ENCODE measurements at places on chromosomes 7 and 10.

- DNase-seq, result no peak
These were observed 282.1 kb upstream of the ZNF32 start for GRCh38 chr10:43930777-43931176.

- no peak for DNase-seq
These were observed 11.6 kb downstream of the GCK start for GRCh38 chr7:44177570-44178131.

DNA sequence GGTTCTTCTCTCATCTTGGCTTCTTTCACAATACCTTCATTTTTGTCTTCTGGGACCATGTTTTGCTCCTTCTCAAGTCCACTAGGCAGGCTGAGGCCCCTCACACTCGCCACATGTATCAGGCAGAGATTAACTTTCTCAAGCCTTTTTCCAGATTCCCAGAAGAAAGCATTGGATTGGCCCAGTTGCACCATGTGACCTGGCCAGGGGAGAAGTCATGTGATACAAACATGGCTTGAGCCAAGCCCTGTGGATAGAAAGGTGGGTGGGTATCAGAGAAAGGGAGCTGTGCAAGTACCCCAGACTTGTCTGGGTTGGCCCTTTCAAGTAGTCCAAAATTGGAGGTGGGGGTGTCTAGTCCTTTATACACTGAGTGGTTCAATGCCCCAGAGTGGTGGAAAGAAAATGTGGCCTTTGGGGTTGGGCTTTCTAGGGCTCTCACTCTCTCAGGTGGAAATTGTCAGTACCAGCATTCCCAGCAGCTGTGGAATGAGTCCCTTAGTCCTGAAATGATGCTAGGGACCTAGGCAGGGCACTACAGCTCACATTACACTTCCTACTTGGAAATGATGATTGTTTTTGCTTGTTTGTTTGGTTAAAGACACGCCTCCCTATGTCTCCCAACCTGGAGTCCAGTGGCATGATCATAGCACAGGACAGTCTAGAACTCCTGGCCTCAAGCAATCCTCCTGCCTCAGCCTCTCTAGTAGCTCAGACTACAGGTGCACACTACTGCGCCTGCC is 36.9 kb upstream of the C10orf67 start:
- DNase-seq, result no peak

- no peak for DNase-seq
These were observed 30.7 kb upstream of the TTYH3 start for GRCh38 chr7:2601065-2601464.

DNA sequence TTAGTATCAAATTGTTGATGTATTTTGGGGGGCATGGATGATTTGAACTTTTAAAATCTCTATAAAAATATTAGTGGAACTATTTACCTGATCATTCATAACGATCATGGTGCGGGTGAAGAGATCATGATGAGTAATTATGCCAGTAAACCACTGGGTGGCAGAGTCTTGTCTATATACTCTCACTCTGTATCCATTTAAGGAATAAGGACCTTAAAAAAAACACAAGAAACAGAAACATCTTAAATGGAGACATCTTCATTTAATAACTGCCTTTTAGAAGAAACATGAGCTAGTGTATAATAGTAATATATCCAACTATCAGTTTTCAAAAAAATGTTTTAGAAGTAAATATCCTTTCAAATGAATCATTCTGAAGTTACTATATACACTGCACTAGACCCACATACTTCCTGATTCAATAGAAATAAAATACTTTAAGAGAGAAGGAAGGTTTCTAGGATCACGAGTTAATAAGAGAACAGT is 84.0 kb downstream of the NRBF2 start:
- DNase-seq, result peak; percentile 39

DNA sequence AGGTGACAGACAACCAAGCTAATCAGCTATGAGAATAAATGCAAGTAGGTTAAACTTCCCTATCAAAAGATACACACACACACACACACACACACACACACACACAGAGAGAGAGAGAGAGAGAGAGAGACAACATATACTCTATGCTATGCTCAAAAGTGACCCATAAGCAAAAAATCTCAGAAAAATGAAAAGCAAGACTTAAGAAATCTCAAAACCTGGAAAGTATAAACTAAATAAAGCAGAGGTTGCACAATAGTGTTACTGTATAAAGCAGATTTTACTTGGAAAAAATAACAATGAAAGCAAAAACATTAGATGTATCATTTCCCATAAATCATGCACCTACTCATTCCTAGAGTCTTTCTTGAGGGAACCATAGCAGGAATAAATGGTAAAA is 221.5 kb downstream of the INHBA start:
- DNase-seq, result no peak

- no peak for DNase-seq
These were observed 6.0 kb downstream of the AKR1B10 start for GRCh38 chr7:134533288-134533771.

DNA sequence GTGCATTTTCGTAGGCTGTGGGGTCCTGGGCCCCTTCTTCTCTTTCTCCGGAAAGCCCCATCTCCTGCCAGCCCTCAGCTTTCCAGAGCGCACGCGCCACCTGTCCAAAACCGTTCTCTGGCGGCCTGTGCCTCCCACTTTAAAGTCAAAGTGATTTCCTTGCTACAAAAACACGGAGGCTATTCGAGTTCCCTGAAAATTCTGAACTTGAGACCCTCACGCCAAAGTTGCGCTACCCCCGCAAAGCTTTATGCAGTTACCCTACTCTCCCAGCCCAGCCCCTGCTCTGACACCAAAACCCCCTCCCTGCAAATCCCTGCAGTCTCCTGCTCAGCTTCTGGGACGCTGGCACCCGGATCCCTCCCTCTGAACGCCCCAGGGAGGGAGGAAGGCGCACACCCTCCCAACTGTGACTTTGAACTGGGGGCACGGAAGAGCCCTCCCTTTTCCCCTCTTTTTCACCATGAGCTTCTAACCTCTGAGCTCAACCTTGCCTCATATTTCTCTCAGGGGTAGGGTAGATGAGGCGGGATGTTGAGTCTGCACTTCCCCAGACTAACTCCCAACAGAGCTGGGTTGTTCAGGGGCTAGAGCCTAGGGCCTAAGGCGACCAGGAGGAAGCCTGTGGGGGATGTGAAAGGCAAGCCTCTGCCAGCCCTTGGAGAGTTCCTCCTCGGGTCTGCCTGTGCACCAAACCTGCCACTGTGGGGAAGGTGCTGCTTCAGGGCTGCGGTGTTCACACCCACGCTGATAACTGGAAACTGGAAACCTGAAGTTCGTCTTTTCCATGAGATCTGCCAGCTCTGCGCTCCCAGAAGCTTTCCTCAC is 2.7 kb upstream of the PAX4 start:
- DNase-seq, result no peak

GRCh38 chr7:36871355-36871738 is 147.1 kb upstream of the AOAH start:
- no peak for DNase-seq

DNA sequence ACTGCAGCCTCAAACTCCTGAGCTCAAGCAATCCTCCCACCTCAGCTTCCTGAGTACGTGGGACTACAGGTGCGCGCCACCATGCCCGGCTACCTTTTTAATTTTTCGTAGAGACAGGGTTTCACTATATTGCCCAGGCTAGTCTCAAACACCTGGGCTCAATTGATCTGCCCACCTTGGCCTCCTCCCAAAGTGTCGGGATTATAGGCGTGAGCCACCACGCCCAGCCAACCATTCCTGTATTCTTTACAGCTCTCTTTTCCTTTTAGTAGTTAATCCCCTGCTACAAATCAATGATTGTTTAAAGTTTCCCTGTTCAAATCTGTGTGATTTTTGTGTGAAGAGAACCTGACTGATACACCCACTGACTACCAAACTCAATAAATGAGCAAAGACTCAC is 75.4 kb upstream of the SVIL start:
- no peak for DNase-seq

- peak; percentile 80 for DNase-seq
These were observed 130.9 kb downstream of the BMPER start for GRCh38 chr7:34036051-34036920.

Data from A549 (cell line).